ENCODE measurements at places on chromosomes 3 and 15.

GRCh38 chr3:66406163-66406562 lies 94.7 kb downstream of the LRIG1 start:
- DNase-seq = no peak

GRCh38 chr3:181279239-181279565 lies 289.7 kb upstream of the DNAJC19 start:
- DNase-seq = no peak

DNA sequence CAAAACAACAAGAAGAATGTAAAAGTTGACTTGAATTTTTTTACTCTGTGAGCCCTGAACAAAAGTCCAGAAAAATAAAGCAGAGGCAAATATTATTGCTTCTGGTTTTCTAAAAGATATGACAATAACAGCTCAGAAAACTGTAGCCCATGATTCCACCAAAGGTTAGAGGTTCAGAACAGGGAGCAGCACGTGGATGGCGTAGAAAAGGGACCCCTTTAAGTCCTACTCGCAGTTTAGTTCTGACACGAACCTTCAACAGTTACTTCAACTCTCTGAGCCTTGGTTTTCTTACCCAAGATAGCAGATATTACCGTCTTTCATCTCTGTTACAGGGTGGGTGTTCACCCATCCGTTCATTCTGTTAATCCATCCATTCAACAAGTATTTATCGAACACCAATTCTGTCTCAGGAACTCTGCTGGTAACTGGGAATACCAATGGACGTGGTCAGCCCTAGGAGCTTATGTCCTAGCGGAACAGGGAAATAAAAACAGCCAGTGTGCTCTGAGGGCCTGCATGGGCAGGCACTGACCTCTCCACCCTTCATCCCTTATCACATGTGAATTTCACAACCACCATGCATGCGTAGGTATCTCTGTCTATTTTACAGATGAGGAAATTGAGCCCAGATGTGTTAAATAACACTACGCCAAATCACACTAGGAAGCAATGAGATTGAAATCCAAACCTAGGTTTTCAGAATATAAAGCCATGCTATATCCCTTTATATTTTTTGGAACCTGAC lies 274.2 kb upstream of the ICE2 start:
- DNase-seq = no peak

GRCh38 chr3:73459711-73460110 lies 165.0 kb downstream of the PDZRN3 start:
- no peak for DNase-seq

- DNase-seq = no peak
Measured at GRCh38 chr3:109095166-109095565, 22.8 kb downstream of the MORC1 start.

GRCh38 chr15:94858449-94858848 lies 627.1 kb downstream of the MCTP2 start:
- no peak for DNase-seq

DNA sequence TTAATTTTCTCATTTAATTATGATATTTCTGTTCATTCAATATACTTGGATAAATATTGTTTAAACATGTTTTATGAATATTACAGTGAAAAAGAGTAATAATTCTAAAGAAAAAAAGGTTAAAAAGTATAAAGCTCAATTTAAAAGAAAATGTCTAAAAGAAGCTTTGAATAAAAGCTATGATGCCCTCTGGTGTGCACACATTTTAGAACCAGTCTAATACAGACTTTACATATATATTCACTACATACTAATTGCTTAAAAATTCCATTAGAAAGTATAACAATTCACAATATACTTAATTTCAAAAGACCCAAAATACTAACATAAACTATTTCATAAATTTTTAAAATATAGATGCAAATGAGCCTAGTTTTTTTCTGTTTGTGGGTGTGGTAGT lies 909.1 kb upstream of the ROBO1 start:
- DNase-seq = no peak

DNA sequence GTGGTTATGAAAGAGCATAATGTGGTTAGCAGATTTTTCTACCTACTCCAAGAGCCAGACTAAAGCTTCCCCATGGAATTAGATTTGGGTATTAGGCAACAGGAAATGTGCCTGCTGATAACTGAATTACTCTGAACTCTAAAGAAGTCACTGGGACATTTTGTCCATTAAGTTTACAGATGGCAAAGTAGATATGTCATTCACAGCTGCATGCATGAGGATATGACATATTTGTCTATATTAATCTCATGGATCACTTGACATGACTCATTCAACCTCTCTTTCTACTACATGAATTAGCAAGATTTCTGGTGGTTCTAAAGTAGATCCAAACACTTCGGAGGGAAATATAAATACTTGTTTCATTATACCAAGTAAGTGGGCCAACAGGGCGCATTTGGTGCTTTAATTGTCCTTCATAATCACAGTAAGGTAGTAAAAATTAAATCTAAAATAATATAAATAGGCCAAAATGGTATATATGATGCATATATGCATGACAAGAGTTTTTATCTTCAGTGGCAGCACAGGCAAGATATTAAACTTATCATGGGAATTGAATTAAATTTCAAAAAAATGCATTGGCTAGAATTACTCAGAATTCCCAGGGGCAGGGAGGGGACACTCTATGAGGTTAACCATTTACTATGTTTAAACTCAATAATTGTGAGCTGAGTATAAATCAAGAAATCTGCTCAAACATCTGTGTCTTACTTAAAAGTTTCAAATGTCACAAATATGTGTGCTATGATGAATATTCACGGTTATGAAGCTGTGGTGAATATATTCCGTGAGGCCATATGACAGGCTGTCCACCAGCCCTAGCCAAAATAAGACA lies 365.3 kb upstream of the KCNMB2 start:
- DNase-seq = peak; percentile 88

- no peak for DNase-seq
Measured at GRCh38 chr3:157810924-157811718, 295.1 kb downstream of the SHOX2 start.

DNA sequence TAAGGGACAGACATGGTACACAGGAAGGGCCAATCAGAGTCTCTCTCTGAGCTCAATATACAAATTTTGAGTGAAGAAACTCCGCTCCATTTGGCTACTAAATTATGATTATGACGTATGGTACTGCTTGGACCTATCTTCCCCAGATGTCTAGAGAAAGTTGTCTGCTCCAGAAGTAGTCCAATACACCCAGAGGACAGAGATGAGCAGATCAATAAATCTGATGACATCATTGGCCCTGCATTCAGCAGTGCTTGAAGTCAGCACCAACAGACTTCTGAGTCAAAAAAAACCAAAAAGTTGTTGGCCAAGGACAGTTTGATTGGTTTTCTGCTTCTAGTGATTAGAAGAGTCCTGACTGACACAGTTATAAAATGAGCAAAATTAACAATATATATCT lies 19.9 kb upstream of the ARHGEF26 start:
- no peak for DNase-seq

- DNase-seq = peak; percentile 58
Measured at GRCh38 chr3:37741644-37742043, 120.0 kb upstream of the CTDSPL start.

- DNase-seq = no peak
Measured at GRCh38 chr15:69881766-69882165, 216.0 kb downstream of the TLE3 start.

DNA sequence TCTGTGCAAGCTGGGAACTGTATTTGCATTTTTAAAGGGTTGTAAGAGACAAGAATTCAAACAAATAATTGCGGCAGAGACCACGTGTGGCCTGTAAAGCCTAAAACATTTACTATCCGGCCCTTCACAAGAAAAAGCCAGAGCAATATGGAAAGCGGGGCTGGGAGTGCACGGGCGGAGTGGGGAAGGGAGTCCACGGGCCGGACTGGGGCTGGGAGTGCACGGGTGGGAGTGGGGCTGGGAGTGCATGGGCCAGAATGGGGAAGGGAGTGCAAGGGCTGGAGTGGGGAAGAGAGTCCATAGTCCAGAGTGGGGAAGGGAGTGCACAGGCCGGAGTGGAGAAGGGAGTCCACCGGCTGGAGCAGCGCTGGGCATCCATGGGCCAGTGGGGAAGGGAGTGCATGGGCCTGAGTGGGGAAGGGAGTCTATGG lies 41.2 kb downstream of the KLF15 start:
- no peak for DNase-seq

- no peak for DNase-seq
Measured at GRCh38 chr3:184567946-184568559, 6.5 kb downstream of the EPHB3 start.

DNA sequence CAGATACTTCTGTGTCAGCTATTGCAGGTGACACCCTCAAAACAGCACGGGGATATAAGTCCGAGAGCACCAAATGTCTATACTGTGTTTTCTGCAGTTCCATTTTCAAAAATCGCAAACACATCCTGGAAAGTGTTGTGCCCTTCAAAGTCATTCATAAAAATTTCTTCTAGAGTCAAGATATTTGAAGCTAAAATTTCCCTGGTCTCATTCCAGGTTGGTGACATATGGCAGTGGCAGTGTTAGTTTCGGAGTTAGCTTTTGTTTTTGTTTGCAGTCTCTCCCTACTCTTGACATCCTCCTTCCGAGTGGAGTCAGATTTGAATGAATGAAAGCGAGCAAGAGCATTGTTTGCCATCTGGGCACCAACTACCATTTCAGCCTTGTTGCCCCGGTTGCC lies 3.2 kb upstream of the FSIP1 start:
- DNase-seq = peak; percentile 21

GRCh38 chr3:172288651-172289050 lies 159.6 kb downstream of the GHSR start:
- DNase-seq = no peak

DNA sequence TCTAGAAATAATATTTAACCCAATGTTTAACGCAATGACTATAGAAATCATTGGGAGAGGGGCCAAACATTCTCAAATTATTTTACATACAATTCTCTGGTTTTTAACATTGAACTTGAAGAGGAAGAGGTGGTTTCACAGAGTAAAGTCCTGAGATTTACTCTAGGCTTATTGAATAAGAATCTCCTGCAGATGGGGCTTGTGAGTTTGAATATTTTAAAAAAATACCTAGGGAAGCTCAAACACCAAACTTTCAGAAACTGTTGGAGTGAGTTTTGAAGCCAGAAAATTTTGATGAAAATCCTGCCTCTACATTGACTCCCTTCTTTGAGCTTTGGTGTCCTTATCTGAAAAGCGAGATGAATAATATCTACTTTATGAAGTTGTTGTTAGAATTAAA lies 906.6 kb downstream of the TUSC7 start:
- no peak for DNase-seq

DNA sequence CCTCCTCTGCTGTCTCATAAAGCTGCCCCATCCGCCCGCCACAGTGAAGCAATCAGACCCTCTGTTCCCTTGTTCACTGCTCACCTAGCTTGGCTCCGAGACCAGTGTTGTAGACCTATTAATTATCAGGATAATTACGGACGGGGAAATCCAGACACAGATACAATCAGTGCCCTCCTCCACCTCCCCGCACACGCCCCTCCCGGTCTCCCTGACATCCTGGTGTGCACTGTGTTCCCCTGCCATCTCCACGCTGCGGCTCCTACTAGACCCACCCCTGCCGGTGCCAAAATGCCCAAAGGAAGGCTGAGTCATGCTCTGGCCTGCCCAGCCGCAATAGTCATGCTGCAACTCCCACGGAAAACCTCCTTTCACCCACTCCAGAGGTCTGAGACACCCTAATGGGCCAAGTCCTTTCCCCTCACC lies 277.3 kb upstream of the TLE3 start:
- DNase-seq = peak; percentile 88

- DNase-seq = no peak
Measured at GRCh38 chr15:29050870-29051269, 165.1 kb downstream of the APBA2 start.

DNA sequence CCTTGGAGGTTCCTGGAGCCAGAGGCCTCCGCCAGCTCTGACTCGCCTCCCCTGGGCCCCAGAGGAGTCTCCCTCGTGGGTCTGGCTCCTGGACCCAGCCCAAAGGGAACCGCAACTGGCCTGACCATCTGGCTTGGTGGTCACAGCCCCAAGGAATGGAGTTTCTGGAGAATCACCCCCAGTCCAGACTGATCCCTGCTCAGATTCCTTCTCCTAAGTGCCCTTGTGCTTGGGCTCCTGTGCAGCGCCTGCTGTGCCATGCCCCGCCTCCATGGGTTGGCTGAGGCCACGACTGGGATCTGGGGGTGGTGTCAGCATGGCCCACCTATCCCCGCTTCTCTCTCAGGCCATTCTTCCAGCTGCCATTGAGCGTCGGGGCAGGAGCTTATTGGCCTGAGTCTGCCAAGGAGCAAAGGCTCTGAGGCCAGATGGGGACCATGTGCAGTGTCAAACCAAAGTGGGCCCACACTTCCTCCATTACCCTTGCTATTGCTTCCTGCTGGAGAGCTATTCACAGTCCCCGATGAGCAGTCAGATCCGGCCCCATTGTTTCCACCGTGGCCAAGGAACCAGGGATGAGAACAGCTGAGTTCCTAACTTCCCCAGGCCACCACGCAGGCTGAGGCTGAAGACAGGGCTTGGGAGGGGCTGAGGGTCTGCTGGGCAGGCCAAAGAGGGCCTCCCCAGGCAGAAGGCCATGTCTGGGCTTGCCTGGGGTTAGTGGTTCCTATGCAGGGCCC lies 19.0 kb downstream of the CSPG4 start:
- no peak for DNase-seq

DNA sequence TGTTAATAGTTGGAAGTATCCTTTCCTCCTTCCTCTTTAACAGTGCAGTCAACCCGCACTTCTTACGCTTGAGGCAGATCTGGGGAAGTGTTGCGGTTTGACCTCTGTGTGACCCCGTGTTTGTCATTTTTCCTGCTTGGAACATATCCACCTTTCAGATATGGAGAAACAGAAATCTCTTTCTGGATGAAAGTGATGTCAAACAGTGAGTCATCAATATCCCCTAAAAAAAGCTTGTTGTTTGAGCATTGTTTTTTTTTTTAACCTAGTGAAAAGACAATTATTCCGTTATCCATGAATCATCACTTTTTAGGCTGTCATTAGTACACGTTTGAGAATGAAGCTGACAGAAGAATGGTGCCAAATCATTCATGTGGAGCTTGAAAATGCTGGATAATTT lies 293.7 kb downstream of the ARPP21 start:
- peak; percentile 98 for DNase-seq

GRCh38 chr15:54820811-54821210 lies 375.9 kb downstream of the RSL24D1 start:
- no peak for DNase-seq

- peak; percentile 37 for DNase-seq
Measured at GRCh38 chr3:100335434-100335833, 877 bp downstream of the NIT2 start.

DNA sequence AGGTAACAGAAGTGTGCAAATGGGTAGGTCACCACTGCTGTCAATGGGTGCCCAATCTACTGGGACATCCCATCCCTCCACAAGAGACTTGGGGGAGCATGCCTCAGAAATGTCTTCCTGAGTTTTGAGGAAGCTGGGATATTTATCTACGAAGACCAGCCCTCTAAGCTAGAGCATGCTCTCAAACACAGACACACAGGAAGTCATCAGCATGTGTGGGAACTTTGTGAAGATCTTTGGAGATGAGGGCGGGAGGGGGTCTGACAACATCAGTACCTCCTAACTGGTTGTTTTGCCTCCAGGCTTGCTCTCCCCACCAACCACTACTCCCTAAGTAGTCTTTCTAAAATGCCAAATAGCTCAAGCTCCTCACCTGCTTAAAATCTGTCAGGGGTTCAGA lies 3.5 kb upstream of the MEF2A start:
- DNase-seq = no peak

- no peak for DNase-seq
Measured at GRCh38 chr3:57157545-57157944, 7.6 kb downstream of the IL17RD start.

Data from PC-3 (cell line).